ENCODE measurements at places on chromosomes 16 and 17. TPM values are rescaled to one million over a fixed set of nuclear protein-coding genes. Genes with fewer than 3 reads are reported as not detected.

DNA sequence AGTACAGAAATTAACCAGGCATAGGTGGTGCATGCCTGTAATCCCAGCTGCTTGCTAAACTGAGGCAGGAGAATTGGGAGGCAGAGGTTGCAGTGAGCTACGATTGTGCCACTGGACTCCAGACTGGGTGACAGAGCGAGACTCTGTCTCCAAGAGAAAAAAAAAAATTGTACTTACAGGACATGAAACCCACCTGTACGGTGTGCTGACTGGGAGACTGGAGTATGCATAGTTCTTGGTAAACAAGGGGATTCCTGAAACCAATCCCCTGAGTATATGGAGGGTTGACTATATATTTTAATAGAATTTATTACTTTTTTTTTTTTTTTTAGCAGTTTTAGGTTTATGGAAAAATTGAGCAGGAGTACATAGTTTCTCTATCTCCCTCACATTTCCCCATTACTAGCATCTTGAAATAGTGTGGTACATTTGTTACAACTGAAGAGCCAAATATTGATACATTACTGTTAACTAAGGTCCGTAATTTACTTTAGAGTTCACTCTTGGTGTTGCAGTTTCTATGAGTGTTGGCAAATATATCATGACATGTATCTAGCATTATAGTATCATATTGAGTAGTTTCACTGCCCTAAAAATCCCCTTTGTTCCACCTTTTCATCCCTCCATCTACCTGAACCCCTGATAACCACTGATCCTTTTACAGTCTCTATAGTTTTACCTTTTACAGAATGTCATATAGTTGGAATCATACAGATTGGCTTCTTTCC lies 19.3 kb downstream of the TENT4B start:
- H3K27me3 ChIP-seq: no peaks in the 10 kb centered on the region
- H3K4me3 ChIP-seq: no peak overlapping the region
- DNase-seq: no peak
- peaks cover 2% of the 10 kb centered on the region for H3K4me1 ChIP-seq
- no peak overlapping the region for H3K27ac ChIP-seq

DNA sequence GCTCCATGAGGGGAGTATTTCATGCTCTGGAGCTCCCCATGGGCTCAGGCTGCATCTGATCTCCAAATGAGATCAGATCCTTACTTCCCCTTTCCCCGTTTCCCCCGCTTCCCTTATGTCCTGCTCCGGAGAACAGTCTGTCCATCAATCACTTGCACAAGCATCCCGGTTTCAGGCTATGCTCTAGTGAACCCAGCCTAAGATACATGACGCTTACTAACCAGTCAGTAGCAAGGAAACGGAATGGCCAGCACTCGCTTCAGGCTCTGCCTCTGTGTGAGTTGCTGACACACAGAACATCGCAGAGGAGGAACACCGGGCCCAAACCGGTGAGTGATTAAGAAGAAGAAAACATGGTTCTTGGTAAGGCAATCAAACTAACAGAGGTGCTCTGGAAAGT lies 9.4 kb upstream of the ATP5MC1 start:
- no peaks in the 10 kb centered on the region for H3K27me3 ChIP-seq
- no peak overlapping the region for H3K27ac ChIP-seq
- no peaks in the 10 kb centered on the region for H3K36me3 ChIP-seq
- H3K4me1 ChIP-seq: no peaks in the 10 kb centered on the region
- no peak overlapping the region for H3K4me3 ChIP-seq
- DNase-seq: peak; percentile 37

- H3K4me1 ChIP-seq: no peaks in the 10 kb centered on the region
- H3K27me3 ChIP-seq: no peaks in the 10 kb centered on the region
- no peaks in the 10 kb centered on the region for H3K36me3 ChIP-seq
- no peak overlapping the region for H3K4me3 ChIP-seq
- H3K27ac ChIP-seq: no peak overlapping the region
These were observed 166.8 kb downstream of the CNTNAP4 start for GRCh38 chr16:76443973-76444372.

DNA sequence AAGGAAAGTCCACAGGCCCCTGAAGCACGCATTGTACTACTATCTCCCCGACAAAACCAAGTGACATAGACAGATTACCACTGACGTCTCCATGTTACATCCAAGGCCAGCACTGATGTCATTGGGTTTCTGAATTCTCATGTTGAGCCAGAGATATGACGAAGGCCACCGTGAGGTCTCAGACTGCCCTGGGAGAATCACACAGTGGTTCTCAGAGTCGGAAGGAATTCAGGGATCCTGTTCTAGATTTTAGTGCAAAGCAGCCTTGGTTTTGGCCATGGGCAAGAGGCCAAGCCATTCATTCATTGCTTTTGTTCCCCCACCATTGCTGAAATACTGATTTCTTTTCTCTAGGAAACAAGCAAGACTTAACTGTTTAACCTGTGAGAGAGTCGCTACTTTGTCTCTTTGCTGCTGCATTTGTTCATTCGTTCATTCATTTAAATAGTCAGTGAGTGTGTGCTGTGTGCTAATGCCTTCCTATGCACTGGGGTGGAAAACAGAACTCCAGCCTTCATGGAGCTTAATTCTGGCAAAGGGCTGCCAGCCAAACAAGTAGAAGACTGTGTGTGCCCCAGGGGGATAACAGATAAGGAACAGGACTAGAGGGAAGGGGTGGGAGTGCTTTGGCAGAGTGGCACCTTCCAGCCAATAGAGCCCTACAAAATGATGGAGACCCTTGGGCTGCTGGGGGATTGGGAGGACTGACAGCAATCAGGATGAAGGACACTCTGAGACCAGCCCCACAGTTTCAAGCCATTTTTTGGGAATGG lies 222.3 kb downstream of the MSI2 start:
- DNase-seq: no peak
- H3K27ac ChIP-seq: no peak overlapping the region
- H3K4me1 ChIP-seq: peaks cover 2% of the 10 kb centered on the region
- no peaks in the 10 kb centered on the region for H3K36me3 ChIP-seq
- H3K27me3 ChIP-seq: no peaks in the 10 kb centered on the region
- H3K4me3 ChIP-seq: no peak overlapping the region

Gene CLDN7
- polyA plus RNA-seq: 1.1 TPM

Gene KRTAP4-9
- 0.13 TPM for polyA plus RNA-seq

DNA sequence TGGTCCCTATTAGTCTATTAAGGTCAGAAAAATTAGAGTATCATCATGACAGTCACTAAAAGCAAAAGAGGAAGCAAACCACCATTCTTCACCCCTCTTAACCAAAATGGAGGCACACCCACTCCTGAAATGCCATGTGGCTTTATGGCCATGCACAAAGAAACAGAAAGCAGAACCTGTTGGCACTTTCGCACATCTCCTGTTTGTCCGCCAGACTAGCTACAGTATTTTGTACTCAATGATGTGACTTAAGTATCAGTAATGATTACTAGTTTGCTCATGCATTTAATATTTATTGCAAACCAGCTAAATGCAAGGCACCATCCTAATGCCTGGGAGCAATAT lies 70.2 kb upstream of the GNAO1 start:
- no peak for DNase-seq
- no peaks in the 10 kb centered on the region for H3K27me3 ChIP-seq
- no peaks in the 10 kb centered on the region for H3K4me1 ChIP-seq
- H3K27ac ChIP-seq: no peak overlapping the region
- no peak overlapping the region for H3K4me3 ChIP-seq
- no peaks in the 10 kb centered on the region for H3K36me3 ChIP-seq

GRCh38 chr16:67243481-67243880 lies 3.8 kb downstream of the FHOD1 start:
- H3K4me3 ChIP-seq: no peak overlapping the region
- H3K27me3 ChIP-seq: no peaks in the 10 kb centered on the region
- DNase-seq: peak; percentile 68
- H3K4me1 ChIP-seq: no peaks in the 10 kb centered on the region
- no peaks in the 10 kb centered on the region for H3K36me3 ChIP-seq
- H3K27ac ChIP-seq: no peak overlapping the region

GRCh38 chr16:67659675-67660563 lies at the start of gene ACD:
TSS of gene ACD (minus strand) at chr16:67660260. CDS start at chr16:67660220, 40 bp downstream.
- H3K27me3 ChIP-seq: no peaks in the 10 kb centered on the region
- peak within 1 kb of the TSS; percentile 89 for H3K27ac ChIP-seq
- peak; percentile 93 for DNase-seq
- peak within 1 kb of the TSS; percentile 63 for H3K4me3 ChIP-seq
- H3K36me3 ChIP-seq: no peaks in the 10 kb centered on the region

Gene LPO
- not detected for polyA plus RNA-seq

Gene RNF222
- not detected for polyA plus RNA-seq

Gene IQCK
- polyA plus RNA-seq: 6.4 TPM

GRCh38 chr17:11700668-11701067 lies 102.4 kb downstream of the DNAH9 start:
- H3K4me3 ChIP-seq: no peak overlapping the region
- no peaks in the 10 kb centered on the region for H3K27me3 ChIP-seq
- H3K27ac ChIP-seq: no peak overlapping the region
- H3K4me1 ChIP-seq: no peaks in the 10 kb centered on the region

- no peak for DNase-seq
- no peaks in the 10 kb centered on the region for H3K36me3 ChIP-seq
- H3K4me3 ChIP-seq: no peak overlapping the region
- H3K4me1 ChIP-seq: no peaks in the 10 kb centered on the region
These were observed 62.4 kb upstream of the MARCHF10 start for GRCh38 chr17:62870552-62870971.

- no peak overlapping the region for H3K4me3 ChIP-seq
- peaks cover 24% of the 10 kb centered on the region for H3K36me3 ChIP-seq
- no peaks in the 10 kb centered on the region for H3K4me1 ChIP-seq
- no peak overlapping the region for H3K27ac ChIP-seq
- DNase-seq: no peak
- H3K27me3 ChIP-seq: no peaks in the 10 kb centered on the region
These were observed 178.3 kb downstream of the MRTFB start for GRCh38 chr16:14249291-14250032.

Gene ABCA9
- polyA plus RNA-seq: 25.0 TPM

DNA sequence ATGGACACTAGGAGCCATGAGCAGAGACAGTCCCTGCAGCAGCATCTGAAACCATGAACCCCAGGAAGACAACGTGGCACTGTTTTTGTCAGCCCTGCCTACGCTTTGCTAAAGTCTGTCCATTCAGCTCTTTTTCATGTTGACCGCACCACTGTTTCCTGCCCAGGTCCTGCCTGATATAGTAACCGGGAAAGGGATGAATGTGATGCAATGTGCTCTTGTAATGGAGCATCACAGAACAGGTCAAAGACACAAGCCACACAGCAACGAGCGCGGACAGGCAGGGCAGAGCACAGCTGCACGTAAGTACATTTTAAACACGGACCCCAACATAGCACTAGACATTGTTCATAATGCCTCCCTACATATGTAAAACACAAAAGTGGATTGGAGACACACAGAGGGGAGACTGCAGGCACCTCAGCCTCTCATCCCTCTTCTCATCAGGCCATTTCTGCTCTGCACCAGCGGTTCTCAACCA lies 16.9 kb upstream of the TNFRSF13B start:
- H3K36me3 ChIP-seq: no peaks in the 10 kb centered on the region
- no peak overlapping the region for H3K27ac ChIP-seq
- H3K4me1 ChIP-seq: no peaks in the 10 kb centered on the region
- no peak for DNase-seq
- no peaks in the 10 kb centered on the region for H3K27me3 ChIP-seq
- H3K4me3 ChIP-seq: no peak overlapping the region

DNA sequence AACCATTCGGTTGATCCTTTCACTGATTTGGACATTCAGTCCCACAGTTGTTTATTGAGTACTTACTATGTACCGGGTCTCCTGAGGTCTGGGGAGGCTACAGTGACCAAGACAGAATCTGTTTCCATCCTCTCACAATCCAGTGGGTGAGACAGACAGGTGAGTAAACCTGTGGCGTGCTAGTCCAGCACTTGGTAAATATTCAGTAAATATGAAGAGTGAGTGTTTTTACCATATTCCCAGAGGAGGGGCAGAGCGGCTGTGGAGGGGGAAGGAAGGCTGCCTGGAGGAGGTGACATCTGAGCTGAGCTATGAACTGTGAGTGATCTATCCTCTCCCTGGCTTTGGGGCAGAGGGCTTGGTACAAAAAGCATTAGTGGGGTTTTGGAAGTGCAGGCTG lies 31.4 kb downstream of the CCR7 start:
- no peak overlapping the region for H3K4me3 ChIP-seq
- H3K4me1 ChIP-seq: no peaks in the 10 kb centered on the region
- no peaks in the 10 kb centered on the region for H3K27me3 ChIP-seq
- DNase-seq: peak; percentile 8
- no peak overlapping the region for H3K27ac ChIP-seq

Gene TMEM208
- polyA plus RNA-seq: 60.6 TPM

DNA sequence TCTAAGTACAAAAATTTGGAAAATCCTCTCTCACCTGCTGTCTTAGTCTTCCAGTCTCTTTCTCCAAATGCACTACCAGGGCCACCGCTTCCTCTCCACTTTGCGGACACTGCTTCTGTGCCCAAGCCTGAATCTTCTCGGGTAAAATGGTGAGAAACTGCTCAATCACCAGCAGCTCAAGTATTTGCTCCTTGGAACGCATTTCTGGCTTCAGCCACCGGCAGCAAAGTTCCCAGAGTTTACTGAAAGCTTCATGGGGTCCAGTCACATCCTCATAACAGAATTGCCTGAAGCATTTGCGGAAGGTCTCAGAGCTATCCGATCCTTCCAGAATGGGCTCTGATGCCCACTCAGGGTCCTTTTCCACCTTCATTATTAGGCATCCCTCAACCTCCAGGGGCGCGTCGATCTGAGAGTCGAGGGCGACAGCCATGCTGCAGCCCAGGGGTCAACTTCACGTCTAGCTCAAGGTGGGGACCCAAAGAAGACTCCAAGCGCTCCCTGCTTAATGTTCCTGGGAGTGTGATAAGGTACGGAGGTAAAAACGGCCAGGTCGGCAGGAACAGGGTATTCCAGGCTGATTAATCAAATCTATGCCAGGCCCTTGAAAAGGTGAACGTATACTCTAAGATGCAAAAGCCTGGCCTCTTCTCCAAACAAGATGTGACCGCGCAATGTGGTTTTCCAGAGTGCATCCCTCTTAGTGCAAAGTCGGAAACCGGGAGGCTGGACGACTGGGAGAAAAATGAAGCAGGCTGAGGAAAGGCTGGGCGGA lies 763 bp downstream of the ZKSCAN2 start:
- peaks cover 2% of the 10 kb centered on the region for H3K4me1 ChIP-seq
- peaks cover 6% of the 10 kb centered on the region for H3K36me3 ChIP-seq
- no peak overlapping the region for H3K27ac ChIP-seq
- peak overlapping the region; percentile 15 for H3K4me3 ChIP-seq
- peak; percentile 44 for DNase-seq

DNA sequence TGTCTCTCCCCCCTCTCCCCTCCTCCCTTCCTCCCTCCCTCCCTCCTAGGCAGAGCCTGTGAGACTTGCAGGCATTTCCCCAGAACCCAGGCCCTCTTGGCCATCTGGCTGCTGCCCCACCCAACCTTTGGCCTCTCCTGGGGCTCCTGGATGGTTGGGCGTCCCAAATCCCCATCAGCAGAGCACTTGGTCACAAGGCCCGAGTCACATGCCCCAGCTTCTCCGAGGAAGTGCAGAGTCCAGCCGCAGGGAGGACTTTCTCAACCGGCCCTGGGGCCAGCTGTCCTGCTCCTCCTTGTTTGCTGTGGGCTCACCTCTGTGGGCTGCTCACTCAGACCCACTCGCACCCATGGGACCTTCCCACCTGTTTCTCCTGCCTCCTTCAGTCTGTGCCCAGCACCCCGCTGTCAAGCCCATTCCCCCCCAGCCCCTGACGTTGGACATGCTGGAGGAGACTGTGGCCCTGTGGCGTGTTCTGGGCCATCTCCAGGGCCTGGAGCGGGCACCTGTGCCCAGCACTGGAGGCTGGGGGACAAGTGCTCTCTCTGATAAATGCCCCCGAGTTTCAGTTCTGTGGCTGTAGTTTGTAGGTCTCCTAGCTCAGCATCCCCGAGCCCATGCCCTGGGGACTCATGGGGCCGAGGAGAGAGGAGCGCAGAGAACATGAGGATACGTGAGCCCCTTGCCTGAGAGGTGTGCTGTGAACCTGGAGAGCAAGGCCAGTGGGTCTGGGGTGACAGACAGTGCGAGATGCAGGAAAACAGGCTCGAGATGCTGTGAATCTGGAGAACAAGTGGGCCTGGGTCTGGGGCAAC lies 42.3 kb upstream of the ZNF750 start:
- H3K36me3 ChIP-seq: no peaks in the 10 kb centered on the region
- H3K27ac ChIP-seq: no peak overlapping the region
- H3K4me1 ChIP-seq: no peaks in the 10 kb centered on the region
- no peaks in the 10 kb centered on the region for H3K27me3 ChIP-seq
- DNase-seq: peak; percentile 91
